Brain microvascular endothelial cell (primary cell): ENCODE measurements at places on chromosomes 6 and 20.

DNA sequence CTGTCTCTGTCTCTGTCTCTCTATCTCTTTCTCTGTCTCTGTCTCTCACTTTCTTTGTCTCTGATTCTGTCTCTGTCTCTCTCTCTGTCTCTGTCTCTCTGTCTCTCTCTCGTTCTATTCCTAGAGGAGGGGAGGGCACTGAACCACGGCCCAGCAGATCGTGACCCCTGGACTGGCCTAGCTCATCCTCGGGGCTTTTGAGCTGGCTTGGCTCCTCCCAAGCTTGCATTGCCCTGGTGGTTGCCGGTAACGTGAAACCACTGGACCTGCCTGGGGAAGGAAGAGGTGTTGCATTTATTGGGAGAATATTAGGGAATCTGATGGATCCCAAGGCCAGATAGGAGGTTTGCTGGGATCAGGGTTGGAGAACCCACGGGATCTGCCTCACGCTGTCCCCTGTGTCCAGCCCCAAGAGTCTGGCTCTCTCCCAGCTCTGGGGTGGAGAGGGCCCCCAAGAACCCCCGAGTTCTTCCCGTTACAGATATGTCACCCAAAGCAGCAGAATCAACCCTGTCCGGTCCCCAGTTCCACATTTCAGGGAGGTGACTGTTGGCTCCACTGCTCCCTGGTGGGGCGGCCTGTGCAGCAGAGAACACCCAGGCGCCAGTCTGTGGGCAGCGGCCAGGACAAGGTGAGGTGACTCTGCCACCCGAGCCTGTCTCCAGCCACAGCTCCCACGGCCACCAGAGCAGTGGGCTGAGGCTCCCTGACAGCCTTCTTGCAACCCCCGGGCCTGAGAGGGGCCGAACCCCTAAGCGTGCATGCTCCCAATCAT is 228.3 kb downstream of the TTLL2 start:
- no peak for DNase-seq

DNA sequence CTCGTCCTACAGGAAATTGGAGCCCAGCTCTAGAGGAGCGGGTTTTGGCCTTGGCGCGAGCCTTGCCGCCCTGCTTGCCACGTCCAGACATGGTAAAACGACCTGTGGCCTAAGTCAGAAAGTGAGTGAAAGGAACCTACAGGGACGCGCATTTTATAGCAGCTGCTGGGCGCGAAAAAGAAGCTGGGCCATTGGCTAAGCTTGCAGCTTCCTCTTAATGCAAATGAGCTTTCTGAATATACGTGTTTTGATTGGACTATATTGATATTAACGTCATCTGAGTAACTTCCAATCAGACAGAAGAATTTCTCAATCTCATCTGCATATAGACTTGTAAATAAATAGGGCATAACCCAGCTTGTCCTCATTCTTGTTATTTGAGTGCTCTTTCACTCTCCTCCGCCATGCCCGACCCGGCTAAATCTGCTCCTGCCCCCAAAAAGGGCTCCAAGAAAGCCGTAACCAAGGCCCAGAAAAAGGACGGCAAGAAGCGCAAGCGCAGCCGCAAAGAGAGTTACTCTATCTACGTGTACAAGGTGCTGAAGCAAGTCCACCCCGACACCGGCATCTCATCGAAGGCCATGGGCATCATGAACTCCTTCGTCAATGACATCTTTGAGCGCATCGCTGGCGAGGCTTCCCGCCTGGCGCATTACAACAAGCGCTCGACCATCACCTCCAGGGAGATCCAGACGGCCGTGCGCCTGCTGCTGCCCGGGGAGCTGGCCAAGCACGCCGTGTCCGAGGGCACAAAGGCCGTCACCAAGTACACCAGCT is 18.9 kb downstream of the OR2B2 start:
- DNase-seq, result peak; percentile 93

DNA sequence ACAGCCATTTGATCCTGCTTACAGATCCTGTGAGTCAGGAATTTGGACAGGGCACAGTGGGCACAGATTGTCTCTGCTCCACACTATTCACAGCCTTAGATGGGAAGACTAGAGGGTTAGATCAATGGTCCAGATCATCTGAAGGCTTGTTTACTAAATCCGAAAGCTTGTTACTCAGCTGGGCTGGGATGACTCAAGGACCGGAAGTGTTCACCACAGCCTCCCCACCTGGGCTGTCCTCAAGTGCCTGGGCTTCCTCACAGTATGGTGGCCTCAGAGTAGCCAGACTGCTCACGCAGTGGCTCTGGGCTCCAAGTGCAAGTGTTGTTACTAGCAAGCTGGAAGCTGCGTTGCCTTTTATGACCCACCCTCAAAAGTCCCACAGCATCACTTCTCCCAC is 75.4 kb upstream of the INSM1 start:
- DNase-seq, result no peak

DNA sequence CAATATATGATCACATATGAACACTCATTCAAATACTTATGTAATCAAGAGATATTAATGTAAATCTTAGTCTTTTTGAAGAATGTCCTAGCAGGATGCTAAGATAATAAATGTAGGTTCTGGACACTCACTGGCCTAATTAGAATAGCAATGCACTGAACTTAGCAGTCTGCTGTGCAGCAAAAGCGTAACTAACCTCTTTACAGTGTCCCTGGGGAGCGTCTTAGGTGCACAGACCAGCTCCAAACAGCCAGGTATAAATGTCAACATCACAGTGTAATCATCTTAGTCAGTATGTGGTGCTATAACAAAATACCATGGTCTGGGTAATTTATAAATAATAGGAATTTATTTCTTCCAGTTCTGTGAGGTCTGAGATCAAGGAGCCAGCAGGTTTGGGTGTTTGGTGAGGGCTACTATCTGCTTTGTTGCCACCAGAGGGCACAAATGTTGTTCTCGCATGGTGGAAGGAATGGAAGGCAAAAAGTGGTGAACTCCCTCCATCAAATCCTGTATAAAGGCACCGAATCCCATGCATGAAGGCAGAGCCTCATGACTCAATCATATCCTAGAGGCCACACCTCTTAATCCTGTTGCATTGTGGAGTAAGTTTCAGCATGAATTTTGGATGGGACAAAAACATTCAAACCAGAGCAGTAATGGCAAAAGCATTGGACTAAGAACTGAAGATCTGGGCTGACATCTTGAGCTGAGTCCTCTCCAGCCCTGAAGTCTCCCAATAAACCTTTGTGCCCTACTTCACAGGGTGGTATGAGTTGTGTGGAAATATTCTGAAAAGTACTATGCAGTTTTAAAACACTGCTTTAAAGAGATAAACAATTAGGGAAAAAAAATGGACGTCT is 41.8 kb upstream of the FOXO3 start:
- peak; percentile 35 for DNase-seq

- no peak for DNase-seq
Observed at GRCh38 chr6:118589649-118590365, 41.7 kb downstream of the PLN start.

- no peak for DNase-seq
Observed at GRCh38 chr6:73569121-73569520, 48.3 kb upstream of the EEF1A1 start.

DNA sequence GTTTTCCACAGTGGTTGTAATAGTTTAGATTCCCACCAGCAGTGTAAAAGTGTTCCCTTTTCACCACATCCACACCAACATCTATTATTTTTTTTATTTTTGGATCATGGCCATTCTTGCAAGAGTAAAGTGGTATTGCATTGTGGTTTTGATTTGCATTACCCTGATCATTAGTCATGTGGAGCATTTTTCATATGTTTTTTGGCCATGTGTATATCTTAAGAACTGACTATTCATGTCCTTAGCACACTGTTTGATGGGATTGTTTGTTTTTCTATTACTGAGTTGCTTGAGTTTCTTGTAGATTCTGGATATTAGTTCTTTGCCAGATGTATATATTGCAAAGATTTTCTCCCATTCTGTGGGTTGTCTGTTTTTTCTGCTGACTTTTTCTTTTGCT is 820.1 kb downstream of the TENT5A start:
- peak; percentile 2 for DNase-seq

DNA sequence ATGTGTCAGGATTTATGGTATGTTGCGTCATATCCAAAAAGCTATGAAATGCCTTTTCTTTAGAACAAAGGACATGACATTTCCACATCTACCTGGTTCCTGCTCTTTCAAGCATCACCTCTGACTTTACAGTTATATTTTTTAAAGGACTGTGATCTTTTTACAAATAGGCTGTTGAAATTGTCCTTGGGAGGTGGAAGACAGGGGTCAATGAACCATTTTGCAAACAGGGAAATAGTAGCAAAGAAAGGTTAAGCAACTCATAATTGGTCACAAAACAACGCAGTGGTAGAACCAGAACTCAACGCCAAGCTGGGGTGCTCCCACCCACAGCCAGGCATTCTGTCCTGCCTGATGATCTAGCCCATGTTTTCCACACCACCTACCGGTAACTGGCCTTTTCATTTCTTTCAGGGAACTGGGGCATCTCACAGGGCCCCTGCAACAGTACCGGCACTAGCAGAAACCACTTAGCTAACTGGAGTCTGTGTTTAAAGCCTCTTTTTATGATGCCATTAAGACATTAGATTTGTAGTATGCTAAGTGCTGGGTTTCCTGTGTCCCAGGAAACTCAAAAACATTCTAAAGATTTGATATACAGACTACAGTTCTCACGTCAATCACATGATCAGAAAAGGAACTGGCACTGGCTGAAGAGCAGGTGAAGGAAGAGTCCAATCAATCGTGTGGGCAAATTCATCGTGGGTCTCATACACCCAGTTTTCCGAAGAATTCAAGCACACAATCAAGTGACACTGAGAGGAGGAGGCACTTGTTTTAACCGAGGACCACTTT is 13.9 kb downstream of the ZNF217 start:
- no peak for DNase-seq

DNA sequence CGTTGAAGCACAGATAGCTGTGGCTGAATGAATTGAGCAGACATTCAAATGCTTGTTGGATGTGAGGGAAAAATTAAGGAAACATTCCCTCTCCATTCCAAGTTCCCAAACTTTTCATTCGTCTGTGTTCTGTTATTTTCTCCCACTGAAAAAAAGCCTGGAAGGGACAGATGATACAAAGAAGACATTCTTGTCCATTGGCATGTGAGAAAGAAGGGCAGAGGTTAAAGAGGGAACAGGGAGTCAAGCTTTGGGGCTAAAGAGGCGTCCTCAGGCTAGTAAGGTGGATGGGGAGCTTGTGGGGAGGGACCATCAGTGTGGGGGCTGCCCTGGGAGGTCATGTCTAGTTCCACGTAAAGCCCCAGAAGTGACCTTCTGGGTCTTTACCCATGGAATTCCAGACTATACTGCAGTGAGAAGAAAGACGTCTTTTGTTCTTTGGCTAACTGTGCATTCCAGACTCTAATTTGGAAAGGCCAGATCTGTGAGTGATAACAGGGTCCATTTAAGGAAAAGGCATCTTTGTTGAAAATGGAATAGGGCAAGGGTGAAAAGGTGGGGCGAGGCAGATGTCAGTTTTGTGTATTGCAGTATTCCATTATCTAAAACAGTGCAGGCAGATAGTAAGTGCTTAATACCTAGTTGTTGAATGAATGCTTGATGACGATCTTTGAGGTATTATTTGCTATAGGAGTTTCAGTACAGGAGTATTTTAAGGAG is 117.5 kb downstream of the SOX4 start:
- no peak for DNase-seq

DNA sequence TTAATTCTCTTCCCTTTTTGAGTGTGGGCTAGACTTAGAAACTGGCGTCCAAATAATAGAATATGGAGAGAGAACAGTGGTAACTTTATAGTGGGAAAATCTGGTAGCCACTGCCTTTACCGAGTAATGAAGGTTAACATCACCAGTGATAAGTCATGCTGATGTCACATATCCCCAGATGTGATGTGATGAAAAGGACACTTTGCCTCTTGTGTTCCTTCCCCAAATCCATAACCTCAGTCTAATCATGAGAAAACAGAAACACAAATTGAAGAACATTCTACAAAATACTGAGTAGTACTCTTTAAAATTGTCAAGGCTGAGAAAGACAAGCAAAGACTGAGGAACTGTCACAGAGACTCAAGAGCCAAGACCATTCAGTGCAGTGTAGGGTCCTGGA is 17.8 kb downstream of the ANKS1A start:
- no peak for DNase-seq

- DNase-seq, result peak; percentile 58
Observed at GRCh38 chr20:44582311-44583025, at the start of gene PKIG. Gene PKIG (plus strand): TSS chr20:44582579. CDS start chr20:44614557, 31,978 bp downstream.

DNA sequence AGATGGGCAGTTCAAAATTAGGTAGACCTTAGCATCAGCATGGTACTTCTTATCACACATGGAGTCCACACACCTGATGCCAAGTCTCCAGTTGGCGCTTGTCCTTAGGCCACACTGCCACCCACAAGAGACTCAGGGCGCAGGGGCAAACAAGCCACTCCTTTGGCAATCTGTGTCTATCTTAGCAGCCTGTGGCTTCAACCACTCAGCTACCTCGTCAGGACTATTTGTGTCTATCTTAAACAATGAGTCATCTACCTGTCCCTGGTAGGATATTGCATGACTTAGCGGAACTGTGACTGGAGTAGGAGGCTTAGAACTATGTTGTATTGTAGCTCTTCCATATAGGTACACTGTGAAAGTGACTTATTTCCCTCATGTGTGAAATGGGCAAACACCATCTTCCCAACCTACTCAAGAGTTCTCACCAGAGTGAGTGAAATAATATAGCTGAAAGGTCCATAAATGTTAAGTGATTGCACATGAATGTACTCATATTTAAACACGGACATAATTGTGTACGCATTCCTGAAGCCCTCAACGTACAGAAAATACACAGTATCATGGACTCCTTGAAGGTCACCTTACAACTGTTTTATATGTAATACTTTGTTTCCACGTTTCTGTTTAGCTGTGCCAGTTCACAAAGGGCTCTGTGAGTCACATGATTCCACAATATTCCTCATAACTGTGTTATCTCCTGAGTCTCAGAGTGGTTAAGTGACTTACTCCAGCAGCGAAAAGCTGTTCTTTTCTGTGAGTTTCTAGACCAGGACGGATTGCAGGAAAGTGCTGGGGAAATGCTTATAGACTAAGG is 1.6 kb downstream of the TRIM27 start:
- peak; percentile 19 for DNase-seq

DNA sequence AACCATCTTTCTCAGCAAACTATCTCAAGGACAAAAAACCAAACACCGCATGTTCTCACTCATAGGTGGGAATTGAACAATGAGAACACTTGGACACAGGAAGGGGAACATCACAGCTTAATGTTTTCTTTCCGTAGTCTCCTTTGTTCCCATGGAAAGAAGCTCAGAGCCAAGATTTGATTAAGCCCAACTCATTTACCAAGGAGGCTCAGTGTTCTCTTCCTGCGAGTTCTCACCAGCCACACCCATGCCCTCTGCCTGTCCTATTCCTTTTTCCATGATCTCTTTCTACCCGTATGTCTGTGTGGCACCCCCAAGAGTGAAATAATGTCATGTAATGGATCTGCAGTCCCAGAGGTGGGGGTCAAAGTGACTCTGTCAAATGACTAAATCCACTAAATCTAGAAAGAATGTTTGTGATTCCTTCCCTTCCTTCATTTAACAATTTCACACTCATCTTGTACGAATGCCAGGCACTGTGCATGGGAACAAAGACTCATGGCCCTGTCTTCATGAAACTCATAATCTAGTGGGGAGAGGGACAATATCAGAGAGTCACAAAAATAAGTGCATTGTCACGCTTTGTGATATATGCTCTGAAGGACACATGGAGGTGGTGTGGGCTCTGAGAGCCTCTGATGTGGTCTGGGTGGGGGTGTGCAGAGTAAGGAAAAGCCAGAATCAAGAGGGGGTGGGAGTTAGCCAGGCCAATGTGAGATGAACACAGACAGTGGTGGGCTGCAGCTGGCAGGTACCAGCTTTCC is 292.1 kb downstream of the CDC5L start:
- DNase-seq, result no peak
